ENCODE measurements at places on chromosomes 6 and 20.

DNA sequence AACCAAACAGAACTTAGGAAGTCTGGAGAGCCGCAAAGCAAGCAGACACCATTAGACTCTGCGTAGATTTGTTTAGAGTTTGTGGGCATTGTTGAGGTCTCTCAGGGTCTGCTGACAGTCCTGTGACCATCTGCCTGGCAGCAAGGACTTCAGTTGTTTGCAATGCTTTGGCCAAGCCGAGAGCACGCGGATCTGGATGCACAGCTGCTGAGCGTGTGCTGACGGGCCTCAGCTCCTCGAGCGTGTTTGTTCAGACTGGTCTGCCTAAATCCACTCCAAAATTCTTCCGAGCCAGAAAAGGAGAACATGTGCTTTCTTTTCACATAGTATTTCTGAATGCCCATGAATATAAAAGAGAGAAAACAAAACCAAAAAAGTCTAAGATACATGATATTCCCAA is 159.0 kb downstream of the ZNF217 start:
- no peaks in the 10 kb centered on the region for H3K27me3 ChIP-seq
- no peaks in the 10 kb centered on the region for H3K36me3 ChIP-seq
- no peaks in the 10 kb centered on the region for H3K4me1 ChIP-seq
- no peak overlapping the region for H3K4me3 ChIP-seq
- DNase-seq, result no peak

DNA sequence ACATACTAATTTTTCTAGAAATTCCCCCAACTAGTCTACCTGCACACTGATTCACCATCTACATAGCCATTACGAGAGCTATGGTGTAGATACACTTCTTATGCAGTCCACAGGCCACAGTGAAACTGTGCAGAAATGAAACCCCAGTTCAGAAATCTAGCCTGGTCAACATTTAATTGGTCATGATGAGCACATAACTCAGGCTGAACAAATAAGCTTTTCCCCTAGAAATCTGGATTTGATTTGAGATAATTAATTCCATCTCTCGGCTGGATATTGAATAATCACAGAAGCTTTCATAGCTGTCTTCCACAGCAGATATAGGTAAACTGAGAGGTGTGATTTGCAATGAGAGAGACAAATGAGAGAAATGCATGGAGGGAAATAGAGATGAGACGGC is 22.6 kb upstream of the TINAG start:
- H3K27ac ChIP-seq, result no peak overlapping the region
- DNase-seq, result no peak

DNA sequence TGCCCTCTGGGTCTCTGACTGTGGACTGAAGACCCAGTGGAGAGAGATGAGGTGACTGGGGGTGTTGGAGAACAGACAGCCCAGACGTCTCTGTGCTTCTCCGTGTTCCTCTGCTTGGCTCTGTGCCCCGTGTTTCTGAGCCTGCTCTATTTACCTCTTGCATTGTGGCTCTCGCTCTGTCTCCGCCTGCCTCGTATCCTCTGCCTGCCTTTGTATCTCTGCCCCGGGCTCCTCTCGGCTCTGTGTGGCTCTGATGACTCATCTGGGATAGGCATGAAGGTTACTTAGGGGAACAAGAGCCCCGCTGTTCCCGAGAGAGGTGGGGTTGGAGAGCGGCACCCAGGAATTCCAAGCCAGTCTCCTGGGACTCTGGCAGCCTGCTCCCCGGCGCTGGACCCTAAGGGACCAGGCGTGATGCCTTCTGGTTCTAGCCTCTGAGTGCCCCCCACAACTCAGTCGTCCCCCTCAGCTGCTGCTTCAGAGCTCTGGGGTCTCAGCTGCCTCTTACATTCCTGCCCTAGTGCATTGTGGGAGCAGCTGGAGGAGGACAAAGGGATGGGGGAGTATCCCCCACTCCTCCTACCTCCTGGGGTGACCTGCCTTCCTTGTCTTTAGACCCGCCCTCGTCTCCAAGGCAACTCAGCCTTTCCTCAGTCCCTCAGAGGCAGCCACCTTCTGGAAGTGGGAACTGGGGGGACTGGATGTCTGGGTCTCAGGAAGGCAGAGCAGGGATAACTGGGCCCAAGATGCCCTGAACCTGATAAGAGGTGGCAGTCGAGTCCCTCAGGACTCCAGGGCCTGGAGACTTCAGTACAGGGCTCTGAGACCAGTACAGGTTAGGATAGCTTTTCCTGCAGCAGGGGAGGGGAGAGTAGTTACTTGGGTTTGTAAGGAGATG is 1.9 kb downstream of the DDR1 start:
- H3K4me1 ChIP-seq, result peaks cover 31% of the 10 kb centered on the region
- H3K4me3 ChIP-seq, result peak overlapping the region; percentile 76
- H3K27me3 ChIP-seq, result peaks cover 59% of the 10 kb centered on the region
- peak; percentile 35 for DNase-seq
- H3K36me3 ChIP-seq, result no peaks in the 10 kb centered on the region

DNA sequence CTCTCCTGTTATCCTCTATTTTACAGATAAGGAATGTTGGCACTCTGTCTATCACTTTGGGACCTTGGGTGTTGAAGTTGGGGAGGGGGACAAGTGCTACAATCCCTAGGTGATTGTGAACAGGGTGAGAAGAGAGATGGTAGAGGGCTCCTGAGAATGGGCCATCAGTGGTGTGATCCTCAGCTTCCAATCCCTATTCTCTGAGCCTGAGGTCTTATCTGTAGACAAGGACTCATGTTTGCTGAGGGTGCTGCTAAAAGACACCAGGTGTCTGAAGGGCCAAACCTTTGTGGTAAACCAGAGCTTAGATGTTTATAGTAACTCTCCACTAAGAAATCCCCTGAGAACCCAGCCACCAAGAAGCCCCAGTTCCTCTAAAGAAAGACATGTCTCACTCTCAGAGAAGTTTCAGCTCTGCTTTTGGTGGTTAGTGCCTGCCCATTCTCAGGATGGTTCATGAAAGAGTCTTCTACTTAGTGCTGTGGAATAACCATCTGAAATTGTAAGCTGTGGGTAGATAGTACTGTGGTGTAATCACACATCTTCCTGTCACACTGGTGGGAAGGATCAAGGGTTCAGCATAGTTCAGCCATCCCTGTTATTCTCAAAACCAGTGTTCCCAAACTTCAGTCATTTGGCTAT is 58.2 kb upstream of the IL20RA start:
- peaks cover 2% of the 10 kb centered on the region for H3K36me3 ChIP-seq
- peak; percentile 25 for DNase-seq
- peaks cover 27% of the 10 kb centered on the region for H3K4me1 ChIP-seq
- peaks cover 3% of the 10 kb centered on the region for H3K27me3 ChIP-seq

GRCh38 chr6:168717491-168717890 is 276.5 kb downstream of the SMOC2 start:
- H3K27ac ChIP-seq, result no peak overlapping the region
- H3K27me3 ChIP-seq, result no peaks in the 10 kb centered on the region
- no peaks in the 10 kb centered on the region for H3K4me1 ChIP-seq
- no peaks in the 10 kb centered on the region for H3K36me3 ChIP-seq
- H3K4me3 ChIP-seq, result no peak overlapping the region
- no peak for DNase-seq

DNA sequence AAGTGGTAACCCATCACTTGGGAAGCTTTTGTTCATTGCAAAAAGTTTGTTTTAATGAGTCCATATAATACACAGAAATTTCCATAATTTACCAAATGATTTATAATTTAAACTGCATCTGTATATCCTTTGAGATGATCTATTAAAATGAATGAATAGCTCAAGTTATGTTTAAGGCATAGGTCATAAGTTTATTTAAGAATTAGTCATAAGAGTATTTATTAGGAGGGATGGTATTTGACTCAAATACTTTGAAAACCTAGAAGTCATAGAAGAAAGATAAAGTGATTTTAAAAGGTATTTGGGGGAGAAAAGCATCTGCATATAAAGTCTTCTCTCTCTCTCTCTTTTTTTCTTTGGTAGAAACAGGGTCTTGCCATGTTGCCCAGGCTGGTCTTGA is 388.5 kb downstream of the CDKAL1 start:
- H3K4me1 ChIP-seq, result no peaks in the 10 kb centered on the region
- no peaks in the 10 kb centered on the region for H3K27me3 ChIP-seq
- no peak overlapping the region for H3K4me3 ChIP-seq
- H3K27ac ChIP-seq, result no peak overlapping the region

GRCh38 chr6:50661636-50662035 is 51.7 kb upstream of the TFAP2D start:
- H3K27ac ChIP-seq, result no peak overlapping the region
- no peaks in the 10 kb centered on the region for H3K36me3 ChIP-seq
- H3K4me3 ChIP-seq, result no peak overlapping the region
- H3K27me3 ChIP-seq, result no peaks in the 10 kb centered on the region
- no peaks in the 10 kb centered on the region for H3K4me1 ChIP-seq
- DNase-seq, result no peak

GRCh38 chr6:138370631-138371451 is 6.9 kb upstream of the SMIM28 start:
- no peak overlapping the region for H3K27ac ChIP-seq
- no peak for DNase-seq
- peaks cover 10% of the 10 kb centered on the region for H3K27me3 ChIP-seq
- H3K4me1 ChIP-seq, result no peaks in the 10 kb centered on the region
- H3K36me3 ChIP-seq, result no peaks in the 10 kb centered on the region

DNA sequence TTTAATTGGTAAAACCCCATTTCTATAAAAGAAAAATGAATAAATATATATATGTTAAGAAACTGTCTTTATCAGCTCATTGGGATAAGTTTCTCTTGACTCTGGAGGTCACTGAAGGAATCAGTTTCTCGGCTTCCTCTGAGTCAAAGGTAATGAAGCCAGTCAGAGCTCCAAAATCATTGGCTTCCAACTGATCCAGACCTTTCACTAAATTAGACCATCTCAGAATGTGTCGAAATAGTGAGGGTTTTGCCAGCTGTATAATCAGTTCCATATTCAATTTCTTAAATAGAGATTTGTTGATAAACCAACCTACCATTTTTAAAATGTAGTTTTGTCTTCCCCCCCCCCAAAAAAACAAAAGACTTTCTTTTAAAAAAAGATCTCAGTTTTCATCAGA is 60.5 kb upstream of the SRSF6 start:
- peaks cover 12% of the 10 kb centered on the region for H3K27me3 ChIP-seq
- H3K27ac ChIP-seq, result no peak overlapping the region
- no peaks in the 10 kb centered on the region for H3K4me1 ChIP-seq
- no peaks in the 10 kb centered on the region for H3K36me3 ChIP-seq
- DNase-seq, result no peak

DNA sequence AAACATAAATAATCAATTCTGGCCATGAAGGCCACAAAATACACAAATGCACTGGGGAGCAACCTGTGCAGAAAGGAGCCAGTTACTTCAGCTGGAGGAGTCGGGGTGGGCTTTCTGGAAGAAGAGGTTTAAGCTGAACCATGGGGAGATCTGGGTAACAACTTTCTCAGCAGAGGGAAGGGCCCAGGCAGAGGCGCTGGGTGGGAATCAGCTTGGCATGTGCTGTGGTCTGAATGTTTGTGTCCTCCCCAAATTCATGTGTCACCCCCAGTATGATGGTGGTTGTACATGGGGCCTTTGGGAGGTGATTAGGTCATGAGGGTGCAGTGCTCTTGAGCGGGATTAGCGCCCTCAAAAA is 107.9 kb downstream of the SYCP2 start:
- H3K4me1 ChIP-seq, result no peaks in the 10 kb centered on the region
- no peak for DNase-seq
- no peaks in the 10 kb centered on the region for H3K27me3 ChIP-seq
- H3K36me3 ChIP-seq, result no peaks in the 10 kb centered on the region

GRCh38 chr20:63314566-63315239 is 21.7 kb downstream of the COL20A1 start:
- no peak for DNase-seq
- H3K27me3 ChIP-seq, result no peaks in the 10 kb centered on the region
- no peaks in the 10 kb centered on the region for H3K4me1 ChIP-seq
- H3K27ac ChIP-seq, result no peak overlapping the region
- no peaks in the 10 kb centered on the region for H3K36me3 ChIP-seq
- no peak overlapping the region for H3K4me3 ChIP-seq

All from activated naive CD4-positive, alpha-beta T cell treated with anti-CD3 and anti-CD28 coated beads, Interleukin-2, amount 10 ng/mL, durations not matched to agents 7 days and 5 days (primary cell).